HEK293T (cell line): ENCODE measurements at places on chromosomes 12 and 14.

DNA sequence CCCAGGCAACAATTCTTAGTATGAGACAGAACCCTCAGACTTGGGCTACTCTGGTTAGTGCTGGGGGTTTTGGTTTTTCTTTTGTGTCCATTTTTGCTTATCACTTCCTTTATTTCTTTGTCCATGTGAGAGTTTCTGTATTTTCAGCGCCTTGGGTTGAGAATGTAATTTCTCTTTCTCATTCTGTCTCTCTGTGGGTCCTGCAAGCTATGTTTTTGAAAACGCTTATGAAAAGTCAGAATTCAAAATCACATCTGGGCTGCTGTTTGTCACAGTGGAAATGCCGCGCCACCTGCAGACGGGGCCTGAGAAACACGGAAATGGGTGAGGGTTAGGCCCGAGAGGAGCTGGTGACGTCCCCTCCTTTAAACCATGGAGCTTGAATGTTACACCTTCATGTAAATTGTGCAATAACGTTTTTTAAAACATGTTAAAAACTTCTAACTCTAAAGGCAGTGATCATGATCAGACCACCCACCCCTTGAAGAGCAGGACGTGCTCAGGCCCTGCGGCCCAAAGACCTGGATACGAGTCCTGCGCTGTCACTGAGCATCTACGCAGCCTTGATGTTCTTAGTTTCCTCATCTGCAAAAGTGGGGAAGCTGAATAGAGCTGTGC lies 26.1 kb downstream of the JDP2 start:
- DNase-seq, result no peak

GRCh38 chr14:99175331-99176155 lies 96.5 kb downstream of the BCL11B start:
- no peak for DNase-seq

GRCh38 chr12:4483885-4484823 lies 38.5 kb upstream of the FGF6 start:
- no peak for DNase-seq

DNA sequence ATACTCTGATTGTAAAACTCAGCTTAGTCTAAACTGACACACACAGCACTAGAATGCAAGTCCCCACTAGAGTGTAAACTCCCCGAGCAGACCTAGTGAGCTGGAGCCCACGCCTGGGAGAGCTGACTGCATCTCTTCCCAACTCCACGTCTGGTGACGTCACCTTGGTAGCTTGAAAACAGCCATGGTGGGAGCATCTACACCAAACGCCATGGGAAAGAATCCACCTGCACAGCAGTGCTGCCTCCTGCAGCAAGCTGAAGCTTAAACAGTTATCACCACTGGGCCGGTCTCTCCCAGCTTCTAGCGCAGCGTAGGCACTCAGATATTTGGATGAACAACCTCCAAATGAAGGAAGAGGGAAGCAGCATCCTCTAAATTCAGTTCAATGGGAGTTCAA lies 4.3 kb upstream of the PAPLN start:
- no peak for DNase-seq

DNA sequence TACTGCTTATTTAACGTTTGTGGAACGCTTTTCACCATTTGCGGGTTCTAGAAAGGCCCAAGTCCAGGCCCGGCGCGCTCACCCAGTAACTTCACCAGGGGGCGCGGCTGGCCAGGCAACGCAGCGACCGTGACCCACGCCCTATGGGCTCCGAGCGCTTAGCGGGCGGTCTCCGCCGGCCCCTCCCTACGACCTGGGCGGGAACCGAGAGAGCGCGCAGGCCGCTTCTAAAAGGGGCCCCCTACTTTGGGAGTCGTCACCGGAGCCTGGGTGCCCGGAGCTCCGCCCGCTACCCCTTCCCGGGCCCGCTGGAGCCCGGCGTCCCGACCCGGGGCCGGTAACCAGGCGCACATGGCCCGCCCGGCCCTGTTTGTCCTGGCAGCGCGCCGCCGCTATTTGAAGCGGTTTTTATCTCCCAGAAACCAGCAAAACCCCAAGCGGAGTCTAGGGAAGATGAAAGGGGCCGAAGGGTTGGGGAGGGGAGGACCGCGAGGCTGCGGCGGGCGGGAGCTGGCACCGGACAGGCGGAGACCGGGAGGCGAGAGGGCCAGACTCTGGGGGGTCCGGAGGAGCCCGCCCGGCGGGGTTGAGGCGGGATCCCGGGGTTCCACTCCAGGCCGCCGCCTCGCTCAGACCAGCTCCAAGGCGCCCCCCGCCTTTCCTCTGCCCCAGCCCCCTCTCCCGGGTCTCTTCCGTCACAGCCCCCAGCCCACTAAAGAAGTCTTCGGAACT lies 3.5 kb upstream of the AAAS start:
- peak; percentile 83 for DNase-seq

DNA sequence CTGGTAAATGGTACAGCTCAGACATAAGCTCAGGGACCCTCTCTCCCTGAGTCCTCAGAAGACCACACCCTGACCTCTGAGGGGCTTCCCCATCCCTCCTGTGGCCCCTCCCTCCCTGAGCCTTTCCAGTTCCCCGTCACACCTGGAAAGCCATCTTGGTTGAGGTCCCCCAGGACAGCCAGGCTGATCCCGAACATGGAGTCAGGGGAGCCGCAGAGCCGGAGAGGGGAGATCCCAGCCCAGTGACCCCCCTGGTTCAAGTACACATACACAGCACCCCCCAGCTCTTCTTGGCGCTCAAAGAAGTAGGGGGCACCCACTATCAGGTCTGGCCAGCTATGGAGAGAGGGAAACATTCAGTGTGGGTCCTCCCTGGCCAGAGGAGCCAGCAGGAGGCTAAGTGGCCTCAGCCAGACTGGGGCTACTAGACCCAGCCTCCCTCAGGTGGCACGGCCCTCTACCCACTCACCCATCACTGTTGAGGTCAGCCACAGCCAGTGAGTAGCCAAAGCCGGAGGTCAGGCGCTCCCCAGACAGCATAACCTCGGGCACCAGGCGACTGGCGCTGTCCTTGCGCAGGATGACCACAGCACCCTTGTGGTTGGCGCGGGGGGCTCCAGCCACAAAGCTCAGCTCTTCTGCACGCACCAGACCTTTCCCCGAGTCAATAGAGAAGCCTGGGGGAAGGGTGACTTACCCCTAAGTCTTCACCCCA lies 9.3 kb downstream of the ITGA7 start:
- DNase-seq, result no peak

DNA sequence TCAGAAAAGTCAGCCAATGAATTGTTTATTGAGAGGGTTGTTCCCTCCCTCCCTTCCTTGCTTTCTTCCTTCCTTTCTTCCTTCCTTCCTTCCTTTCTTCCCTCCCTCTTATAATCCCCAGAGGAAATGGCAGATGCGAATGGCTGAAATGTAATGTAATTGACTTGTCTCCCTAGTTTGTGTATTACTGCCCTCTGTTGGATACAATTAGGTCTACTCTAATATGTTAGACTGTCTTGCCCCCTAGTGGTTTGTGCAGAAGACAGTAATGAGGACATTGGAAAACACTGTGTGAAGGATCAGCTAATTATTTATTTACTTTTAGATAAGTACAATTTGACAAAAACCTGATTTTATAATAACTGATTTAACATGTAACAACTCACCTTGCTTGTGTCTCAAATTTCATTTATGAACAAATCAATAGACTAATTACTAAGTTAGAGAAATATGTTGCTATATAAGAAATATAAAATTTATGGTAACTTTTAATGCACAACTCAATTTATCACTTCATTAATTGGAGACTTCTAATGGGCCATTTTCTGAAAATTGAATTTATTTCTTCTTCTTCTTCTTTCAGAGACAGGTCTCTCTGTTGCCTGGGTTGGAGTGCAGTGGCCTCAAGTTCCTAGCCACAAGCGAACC lies 229.8 kb upstream of the LRIG3 start:
- peak; percentile 60 for DNase-seq

GRCh38 chr12:110687396-110688169 lies 1.3 kb downstream of the HVCN1 start:
- no peak for DNase-seq

DNA sequence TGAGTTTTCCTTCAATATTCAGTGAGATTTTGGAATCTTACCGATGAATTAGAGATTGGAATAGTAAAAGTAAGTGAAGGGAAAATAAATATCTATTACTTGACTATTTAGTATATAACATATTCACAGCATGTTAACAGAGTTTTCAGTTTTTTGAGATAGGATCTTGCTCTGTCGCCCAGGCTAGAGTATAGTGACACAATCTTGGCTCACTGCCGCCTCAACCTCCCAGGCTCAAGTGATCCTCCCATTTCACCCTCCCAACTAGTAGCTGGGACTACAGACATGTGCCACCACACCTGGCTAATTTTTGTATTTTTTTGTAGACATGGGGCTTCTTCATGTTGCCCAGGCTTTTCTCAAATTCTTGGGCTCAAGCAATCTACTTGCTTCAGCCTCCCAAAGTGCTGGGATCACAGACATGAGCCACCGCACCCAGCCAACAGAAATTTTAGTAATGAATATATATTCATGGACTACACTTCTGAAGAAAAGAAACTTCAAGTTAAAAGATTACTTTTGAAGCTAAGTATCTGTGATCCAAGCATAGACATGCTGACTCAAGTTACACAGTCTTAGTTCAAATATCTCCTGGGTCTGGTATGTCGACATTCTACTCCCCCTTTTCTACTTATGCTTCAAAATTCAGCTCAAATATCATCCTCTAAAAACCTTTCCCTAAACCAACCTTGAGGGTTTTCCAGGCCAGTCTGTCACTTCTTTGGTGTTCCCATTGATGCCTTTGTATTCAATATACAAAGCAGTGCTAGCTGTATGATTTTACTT lies 13.8 kb downstream of the UBE2N start:
- DNase-seq, result no peak

DNA sequence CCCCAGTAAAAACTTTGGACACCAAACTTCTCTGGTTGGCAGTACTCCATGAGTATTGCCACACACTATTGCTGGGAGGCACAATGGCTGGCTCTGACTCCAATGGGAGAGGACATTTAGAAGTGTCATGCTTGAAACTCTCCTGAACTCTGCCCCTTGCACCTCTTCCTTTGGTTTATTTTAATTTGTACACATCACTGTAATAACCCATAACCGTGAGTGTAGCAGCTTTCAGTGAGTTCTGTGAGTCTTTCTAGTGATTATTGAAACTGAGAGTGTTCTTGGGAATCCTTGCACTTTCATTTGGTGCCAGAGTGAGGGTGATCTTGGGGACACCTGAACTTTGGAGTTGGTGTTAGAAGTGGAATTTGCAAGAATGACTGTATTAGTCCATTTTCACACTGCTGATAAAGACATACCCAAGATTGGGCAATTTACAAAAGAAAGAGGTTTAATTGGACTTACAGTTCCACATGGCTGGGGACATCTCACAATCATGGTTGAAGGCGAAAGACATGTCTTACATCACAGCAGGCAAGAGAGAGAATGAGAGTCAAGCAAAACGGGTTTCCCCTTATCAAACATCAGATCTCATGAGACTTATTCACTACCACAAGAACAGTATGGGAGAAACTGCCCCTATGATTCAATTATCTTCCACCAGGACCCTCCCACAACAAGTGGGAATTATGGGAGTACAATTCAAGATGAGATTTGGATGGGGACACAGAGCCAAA lies 41.3 kb upstream of the CEP83 start:
- DNase-seq, result no peak

DNA sequence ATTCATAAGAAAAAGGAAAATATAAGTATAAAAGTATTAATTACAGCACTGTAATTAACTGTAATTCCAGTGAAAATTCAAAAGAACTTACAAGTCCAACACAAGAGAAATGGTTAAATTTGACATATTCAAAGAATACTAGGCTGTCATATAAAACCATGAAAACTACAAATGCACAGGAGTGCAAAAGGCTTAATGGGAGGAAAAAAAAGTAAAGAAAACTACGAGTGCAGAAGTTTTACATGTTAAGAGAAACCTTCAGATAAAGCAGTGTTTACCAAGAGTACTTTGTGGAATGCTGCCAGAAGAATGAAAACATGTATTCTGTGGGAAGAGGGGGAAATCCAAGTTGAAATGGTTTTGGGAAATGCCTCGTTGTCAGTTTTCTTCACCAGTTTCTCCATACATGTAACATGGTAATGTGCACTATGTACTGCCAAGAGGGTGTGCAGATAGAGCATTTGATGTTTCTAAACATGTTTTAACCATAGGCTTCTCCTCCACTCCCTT lies 9.1 kb downstream of the HEATR5A start:
- no peak for DNase-seq

GRCh38 chr14:48615618-48616017 lies 940.2 kb upstream of the MDGA2 start:
- DNase-seq, result no peak
